ENCODE measurements at places on chromosomes 4 and X.
A peak's percentile ranks its signal among the peaks of the same experiment; 100 is the strongest.

DNA sequence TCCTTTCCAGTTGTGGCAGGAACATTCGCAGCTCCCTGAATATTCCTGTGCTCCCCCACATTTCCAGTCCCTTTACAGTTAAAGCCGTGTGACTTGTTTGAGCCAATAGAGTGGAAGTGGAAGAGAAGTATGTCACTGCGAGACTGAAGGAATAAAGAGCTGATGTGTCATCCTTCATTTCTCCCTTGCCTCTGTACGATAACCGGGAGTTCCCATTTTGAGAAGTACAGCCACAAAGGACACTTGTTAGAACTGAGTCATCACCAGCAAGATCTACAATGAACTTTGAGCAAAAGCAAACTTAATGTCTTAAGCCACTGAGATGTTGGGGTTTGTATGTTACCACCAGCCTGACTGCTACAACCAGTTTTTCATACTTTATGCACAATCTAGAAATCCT is 92.3 kb downstream of the SPRY1 start:
- no peak for DNase-seq

GRCh38 chrX:37405956-37406355 is 56.8 kb downstream of the PRRG1 start:
- DNase-seq, result no peak

DNA sequence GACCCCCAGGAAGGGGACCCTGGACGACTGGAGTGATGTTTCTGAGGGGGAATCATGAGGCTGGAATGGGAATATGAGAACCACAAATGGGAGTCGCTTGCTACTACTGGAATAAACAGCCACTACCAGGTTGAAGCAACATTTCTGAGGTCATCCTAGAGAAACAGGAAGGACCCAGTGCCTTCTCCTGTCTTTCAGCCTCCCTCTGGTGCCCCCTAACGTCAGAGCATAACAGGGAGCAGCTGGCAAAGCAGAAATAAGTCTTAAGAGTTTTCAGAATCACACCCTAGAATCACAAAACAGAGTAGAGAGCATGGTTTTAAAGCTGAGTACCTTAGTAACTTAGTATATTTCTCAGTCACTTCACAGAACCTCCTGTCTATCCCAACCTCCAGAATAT is 347.8 kb upstream of the PITX2 start:
- DNase-seq, result no peak

DNA sequence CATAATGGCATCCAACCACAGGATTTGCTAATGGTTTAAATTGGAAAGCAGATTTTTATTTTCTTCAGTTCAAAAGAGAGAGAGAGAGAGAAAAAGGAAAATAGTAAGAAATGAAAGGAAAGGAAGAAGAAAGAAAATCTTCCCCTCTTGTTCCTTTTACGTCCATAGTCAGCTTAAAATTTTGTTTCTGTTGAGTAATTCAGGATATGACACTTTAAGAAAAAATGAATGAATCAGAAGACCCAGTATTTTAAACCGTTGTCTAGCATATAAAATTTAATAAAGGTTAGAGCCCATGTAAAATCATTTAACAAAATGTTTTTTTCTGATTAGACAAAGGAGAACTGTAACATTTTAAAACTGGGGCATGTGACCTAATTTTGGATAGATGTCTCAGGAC is 391.8 kb upstream of the EPHA5 start:
- no peak for DNase-seq

GRCh38 chr4:8403173-8403753 is 37.3 kb downstream of the ACOX3 start:
- no peak for DNase-seq

GRCh38 chrX:148314876-148315275 is 185.5 kb upstream of the AFF2 start:
- no peak for DNase-seq

DNA sequence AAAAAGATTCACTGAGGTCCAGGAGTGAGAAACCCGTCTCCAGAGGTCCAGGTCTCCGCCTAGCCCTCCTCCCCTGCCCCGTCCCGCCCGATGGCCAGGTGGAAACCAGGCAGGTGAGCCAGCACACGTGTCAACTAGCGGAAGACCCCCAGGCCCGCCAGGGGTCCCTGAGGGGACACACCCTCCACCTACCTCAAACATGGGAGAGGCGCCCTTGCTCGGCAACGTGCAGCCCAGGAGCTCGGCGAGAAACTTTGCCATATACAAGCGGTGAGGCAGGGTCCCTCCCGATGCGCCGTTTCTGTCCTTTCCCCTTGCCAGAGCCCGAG is 330.0 kb downstream of the HNRNPD start:
- no peak for DNase-seq

DNA sequence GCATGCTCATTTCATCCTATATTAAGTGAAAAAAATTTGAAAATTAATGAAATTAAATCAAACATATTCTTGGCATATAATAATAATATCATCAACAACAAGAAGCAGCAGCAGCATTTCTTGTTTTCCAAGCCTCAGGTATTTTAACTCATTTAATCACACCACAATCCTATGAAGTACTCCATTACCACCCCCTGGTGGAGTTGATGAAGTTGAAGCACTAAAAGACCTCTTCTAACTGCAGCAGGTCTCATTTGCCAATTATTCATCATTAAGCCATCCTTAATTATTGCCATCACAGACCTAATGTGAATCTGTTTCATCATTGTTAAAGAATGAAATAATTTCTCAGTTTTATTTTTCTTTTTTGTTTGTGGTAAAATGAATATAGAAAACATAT is 801.4 kb upstream of the GRID2 start:
- no peak for DNase-seq

- peak; percentile 50 for DNase-seq
Measured at GRCh38 chr4:39446842-39447573, 11.7 kb downstream of the RPL9 start.

- no peak for DNase-seq
Measured at GRCh38 chrX:40543661-40544328, 37.0 kb upstream of the ATP6AP2 start.

GRCh38 chr4:184345573-184345922 is 127.9 kb upstream of the ENPP6 start:
- DNase-seq, result no peak

DNA sequence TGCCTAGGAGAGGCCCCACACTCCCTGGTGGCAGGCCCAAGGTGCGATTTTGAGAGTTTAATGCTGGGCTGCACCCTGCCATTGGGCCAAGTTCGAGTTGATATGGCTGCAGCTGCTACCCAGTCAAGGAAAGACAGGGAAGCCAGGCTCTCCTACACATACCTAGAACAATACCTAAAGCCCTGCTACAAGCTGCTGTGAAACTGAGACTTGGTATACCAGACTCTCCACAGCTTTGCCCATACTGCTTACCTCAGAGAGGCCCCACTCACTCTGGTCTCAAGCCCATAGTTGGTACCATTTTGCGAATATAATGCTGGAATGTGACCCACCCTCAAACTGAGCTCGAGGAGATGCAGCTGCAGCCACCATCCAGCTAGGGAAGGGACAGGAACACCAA is 147.7 kb upstream of the MAGEB2 start:
- DNase-seq, result no peak

DNA sequence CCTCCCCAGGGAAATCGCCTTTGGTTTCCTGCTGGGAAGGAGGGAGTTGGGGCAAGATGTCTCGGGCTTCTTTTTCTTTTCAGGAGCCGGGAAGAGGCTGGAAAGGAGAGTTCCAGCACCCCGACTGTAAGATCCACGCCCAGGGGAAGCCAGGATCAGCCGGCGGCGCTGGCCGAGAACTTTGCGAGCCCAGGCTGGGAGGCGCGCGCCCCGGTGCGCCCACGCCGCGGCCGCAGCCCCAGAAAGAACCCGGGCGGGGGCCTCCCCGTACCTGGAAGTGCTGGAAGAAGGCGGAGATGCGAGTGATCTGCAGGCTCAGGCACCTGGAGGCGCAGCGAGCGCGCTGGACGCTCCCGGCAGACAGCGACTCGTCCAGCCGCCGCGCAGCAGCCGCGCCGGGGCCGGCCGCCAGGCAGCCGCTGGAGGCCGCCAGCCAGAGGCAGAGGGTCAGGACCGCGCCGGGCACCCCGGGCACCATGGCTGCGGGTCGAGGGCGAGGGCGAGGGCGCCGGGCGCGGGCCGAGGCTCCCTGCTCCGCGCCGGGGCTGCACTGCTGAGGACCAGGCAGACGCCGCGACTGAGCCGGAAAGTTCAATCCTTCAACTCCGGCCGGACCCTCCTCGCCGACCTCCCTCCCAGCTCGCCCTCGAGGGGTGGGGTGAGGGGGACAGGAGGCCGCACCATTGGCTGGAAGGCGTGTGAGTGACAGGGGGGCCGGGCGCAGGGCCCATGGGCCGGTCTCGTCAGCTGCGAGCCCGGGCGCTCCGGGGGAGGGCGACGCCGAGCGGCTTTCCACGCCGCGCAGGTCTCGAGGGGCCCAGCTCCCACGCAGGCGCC is at the start of gene ANOS1:
ANOS1 (minus strand) TSS at position 579 of the 837 bp plus-strand sequence; CDS start at position 478, 101 bp downstream.
- no peak for DNase-seq

GRCh38 chrX:74422576-74423288 is 1.4 kb downstream of the SLC16A2 start:
- DNase-seq, result no peak

GRCh38 chrX:39820938-39821708 is 276.6 kb downstream of the BCOR start:
- no peak for DNase-seq

GRCh38 chr4:105102016-105102415 is 44.7 kb upstream of the TET2 start:
- DNase-seq, result no peak

GRCh38 chrX:109826954-109827708 is 94.1 kb upstream of the ACSL4 start:
- no peak for DNase-seq

DNA sequence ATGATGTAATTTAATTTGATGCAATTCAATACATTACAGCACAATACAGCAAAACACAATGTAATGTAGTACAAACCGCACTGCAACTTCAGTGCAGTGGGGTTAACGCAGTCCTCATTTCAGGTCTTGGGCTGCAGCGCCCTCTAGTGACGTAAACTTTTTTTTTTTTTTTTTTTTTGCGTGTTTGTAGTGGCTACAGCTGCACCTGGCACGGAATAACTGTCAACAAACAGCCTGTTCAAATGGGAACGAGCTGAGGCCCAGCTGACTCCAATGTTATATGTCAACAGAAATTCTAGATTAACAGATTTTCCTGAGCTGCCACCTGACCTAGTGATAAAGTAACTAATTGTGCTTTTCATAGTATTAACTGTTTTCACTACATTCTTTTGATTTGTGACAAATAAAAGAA is 33.5 kb upstream of the RASSF6 start:
- DNase-seq, result no peak

- no peak for DNase-seq
Measured at GRCh38 chr4:53959343-53960120, 104.9 kb downstream of the CHIC2 start.

DNA sequence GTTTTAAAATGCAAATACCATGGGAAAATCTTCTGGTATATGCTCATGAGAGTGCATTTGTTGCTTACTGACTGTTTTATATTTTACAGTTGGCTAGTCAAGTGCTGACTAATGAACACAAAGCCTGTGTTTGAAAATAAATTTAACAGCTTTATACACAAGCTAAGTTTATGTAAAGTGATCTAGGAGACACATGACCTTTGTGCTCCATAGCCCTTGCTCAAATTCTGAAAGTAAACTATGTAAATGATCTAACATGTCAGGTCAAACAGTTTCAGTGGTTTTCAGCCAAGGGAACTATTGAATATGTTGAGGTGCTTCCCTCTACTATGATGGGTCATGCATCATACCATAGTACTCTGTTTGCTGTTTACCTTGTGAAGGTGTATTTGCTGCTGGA is 36.7 kb downstream of the DIAPH2 start:
- no peak for DNase-seq

GRCh38 chr4:184688447-184688846 is 38.9 kb downstream of the PRIMPOL start:
- peak; percentile 35 for DNase-seq

DNA sequence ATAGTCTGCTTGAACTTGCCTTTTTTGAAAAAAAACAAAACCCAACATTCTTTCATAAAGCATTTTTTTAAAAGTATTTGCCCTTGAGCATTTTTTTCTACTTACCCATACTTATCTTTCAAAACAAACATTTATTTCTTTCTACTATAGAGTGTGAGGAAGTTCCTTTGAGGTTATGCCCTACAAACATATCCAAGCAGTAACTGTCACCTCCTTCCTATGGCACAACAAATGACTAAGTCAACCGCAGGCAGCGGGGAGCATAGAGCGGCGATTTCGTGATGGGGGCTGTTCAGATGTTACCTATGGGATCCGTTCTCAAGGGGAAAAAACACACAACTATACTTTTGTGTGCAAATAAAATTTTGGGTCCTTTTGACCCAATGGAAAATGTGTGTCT is 19.4 kb downstream of the SPRY1 start:
- DNase-seq, result no peak

DNA sequence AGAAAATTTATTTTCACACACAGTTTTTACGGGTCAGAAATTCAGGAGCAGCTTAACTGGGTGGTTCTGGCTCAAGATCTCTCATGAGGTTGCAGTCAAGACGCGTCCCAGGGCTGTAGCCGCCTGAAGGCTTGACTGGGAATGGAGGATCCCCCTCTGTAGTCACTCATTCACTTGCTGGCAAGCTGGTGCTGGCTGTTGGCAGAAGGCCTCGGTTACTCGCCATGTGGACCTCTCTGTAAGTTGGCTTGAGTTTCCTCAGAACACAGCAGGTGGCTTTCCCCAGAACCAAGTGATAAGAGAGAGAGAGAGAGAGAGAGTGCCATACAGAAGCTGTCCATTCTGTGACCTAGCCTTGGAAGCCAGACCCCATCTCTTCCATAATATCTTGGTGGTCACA is 132.8 kb downstream of the DCLK2 start:
- no peak for DNase-seq

DNA sequence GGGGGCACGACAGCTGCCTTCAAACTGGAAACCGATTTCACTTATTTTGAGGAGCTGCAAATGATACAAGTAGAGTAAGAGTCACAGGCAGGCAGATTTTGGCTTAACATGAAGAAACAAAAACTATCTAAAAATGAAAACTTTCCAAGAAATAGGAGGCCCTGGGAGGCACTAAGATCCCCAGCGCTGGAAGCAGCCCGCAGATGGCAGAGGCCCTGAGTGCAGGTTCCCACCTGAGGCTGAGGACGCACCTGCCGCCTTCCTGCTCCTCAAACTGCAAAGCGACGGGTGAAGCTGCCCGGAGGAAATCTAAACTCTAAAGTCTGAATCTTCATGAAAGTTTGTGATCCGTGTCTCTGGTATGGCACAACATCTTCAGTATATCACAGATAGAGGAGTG is 138.7 kb downstream of the AFAP1 start:
- DNase-seq, result no peak

- DNase-seq, result no peak
Measured at GRCh38 chrX:46036508-46036907, 508.7 kb downstream of the ZNF674 start.

GRCh38 chr4:109703664-109704361 is 568 bp upstream of the CASP6 start:
- DNase-seq, result no peak

DNA sequence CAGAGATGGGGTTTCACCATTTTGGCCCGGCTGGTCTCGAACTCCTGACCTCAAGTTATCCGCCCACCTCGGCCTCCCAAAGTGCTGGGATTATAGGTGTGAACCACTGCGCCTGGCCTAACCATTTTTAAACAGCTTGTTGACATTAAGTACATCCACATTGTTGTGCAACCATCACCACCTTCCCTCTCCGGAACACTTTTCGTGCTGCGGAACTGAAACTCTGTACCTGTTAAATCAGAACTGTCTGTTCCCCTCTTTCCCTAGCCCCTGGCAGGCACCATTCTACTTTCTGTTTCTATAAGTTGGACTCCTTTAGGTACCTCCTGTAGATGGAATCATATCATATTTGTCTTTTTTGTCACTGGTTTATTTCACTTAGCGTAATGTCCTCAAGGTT is 9.5 kb downstream of the FHDC1 start:
- no peak for DNase-seq

GRCh38 chr4:61540944-61541343 is 340.8 kb downstream of the ADGRL3 start:
- no peak for DNase-seq

All from T-helper 1 cell (primary cell).